ENCODE measurements at places on chromosomes 13 and 19. TPM values are rescaled to one million over a fixed set of nuclear protein-coding genes. Genes with fewer than 3 reads are reported as not detected.

S1PR4 gene
- total RNA-seq: 0.27 TPM

ZNF556 gene
- not detected for total RNA-seq

CGB1 gene
- total RNA-seq: not detected

ARL11 gene
- total RNA-seq: 0.22 TPM

BSG gene
- 322 TPM for total RNA-seq

CGB8 gene
- total RNA-seq: not detected

OR10H1 gene
- total RNA-seq: not detected

ERICH6B gene
- not detected for total RNA-seq

B3GNT8 gene
- total RNA-seq: 5.0 TPM

LILRB1 gene
- not detected for total RNA-seq

EDNRB gene
- 1.7 TPM for total RNA-seq

INSL3 gene
- total RNA-seq: not detected
